ENCODE measurements at places on chromosomes 6 and 20. TPM values are rescaled to one million over a fixed set of nuclear protein-coding genes. Genes with fewer than 3 reads are reported as not detected.

STX11 gene
- 34.2 TPM for total RNA-seq

HLA-DQA1 gene
- total RNA-seq: 39.9 TPM

CRIP3 gene
- total RNA-seq: 3.6 TPM

BFSP1 gene
- total RNA-seq: 7.3 TPM

BPIFB1 gene
- total RNA-seq: not detected

NOX3 gene
- total RNA-seq: not detected

BMP2 gene
- total RNA-seq: 0.45 TPM

TMEM200A gene
- total RNA-seq: 0.52 TPM

DNA sequence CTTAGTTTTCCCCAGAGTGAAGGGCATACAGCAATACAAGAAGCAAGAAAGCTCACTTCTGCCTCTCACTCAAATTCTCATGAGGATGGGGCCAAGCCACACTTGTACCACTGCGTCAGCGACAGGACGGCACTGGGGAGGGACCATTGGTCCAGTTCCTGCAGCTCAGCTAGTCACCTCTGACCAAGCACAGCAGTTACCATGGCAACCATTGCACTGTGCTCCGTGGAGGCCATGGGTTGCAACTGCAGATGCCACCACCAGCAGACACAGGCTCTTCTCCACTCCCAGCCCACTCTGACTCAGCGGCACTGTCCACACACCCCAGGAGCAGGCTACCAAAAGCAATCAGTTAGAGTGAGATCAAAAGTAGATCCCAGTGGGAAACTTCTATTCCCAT lies 441.1 kb upstream of the ARID1B start:
- no peaks in the 10 kb centered on the region for H3K27me3 ChIP-seq
- no peaks in the 10 kb centered on the region for H3K36me3 ChIP-seq
- DNase-seq: no peak

- H3K27ac ChIP-seq: no peak overlapping the region
- H3K4me3 ChIP-seq: no peak overlapping the region
- H3K36me3 ChIP-seq: peaks cover 46% of the 10 kb centered on the region
- no peak for DNase-seq
Observed at GRCh38 chr20:50571466-50571865, 61.3 kb downstream of the PTPN1 start.

GRCh38 chr6:73169111-73169510 lies 56.2 kb downstream of the KHDC1L start:
- no peak overlapping the region for H3K27ac ChIP-seq
- no peaks in the 10 kb centered on the region for H3K36me3 ChIP-seq
- DNase-seq: no peak
- no peaks in the 10 kb centered on the region for H3K4me1 ChIP-seq

- H3K4me3 ChIP-seq: no peak overlapping the region
Observed at GRCh38 chr20:18397030-18397429, 69.8 kb downstream of the DZANK1 start.

- no peak overlapping the region for H3K4me3 ChIP-seq
- no peaks in the 10 kb centered on the region for H3K27me3 ChIP-seq
- H3K27ac ChIP-seq: no peak overlapping the region
- peaks cover 9% of the 10 kb centered on the region for H3K4me1 ChIP-seq
Observed at GRCh38 chr6:708237-708598, 15.3 kb upstream of the EXOC2 start.

DNA sequence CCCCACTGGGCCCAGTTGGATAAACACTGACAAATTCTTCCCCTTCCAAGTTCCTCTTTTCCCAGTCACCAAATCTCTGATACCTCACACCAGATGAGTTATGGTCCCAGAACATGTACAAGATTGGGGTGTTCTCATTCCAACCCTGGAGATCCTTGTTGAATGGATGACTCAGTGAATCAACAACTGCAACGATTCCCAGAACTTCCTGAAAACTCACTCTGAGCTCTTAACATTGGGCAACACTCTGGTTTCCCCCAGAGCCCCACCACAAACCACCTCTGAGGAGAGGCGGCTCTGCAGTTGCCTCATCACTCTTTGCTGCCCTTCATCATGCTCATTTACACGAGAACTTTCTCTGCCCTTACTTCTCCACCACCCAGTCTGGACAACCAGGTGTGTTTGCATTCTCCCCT lies 115.2 kb downstream of the MRPL14 start:
- H3K4me1 ChIP-seq: no peaks in the 10 kb centered on the region
- no peaks in the 10 kb centered on the region for H3K27me3 ChIP-seq
- H3K27ac ChIP-seq: no peak overlapping the region
- no peaks in the 10 kb centered on the region for H3K36me3 ChIP-seq

GRCh38 chr6:149983145-149983544 lies 19.4 kb downstream of the ULBP1 start:
- no peak for DNase-seq
- no peaks in the 10 kb centered on the region for H3K36me3 ChIP-seq
- no peaks in the 10 kb centered on the region for H3K4me1 ChIP-seq
- no peak overlapping the region for H3K27ac ChIP-seq

GRCh38 chr6:16828058-16828457 lies 66.8 kb upstream of the ATXN1 start:
- no peak overlapping the region for H3K4me3 ChIP-seq
- H3K36me3 ChIP-seq: no peaks in the 10 kb centered on the region
- no peaks in the 10 kb centered on the region for H3K4me1 ChIP-seq
- peaks cover 3% of the 10 kb centered on the region for H3K27me3 ChIP-seq
- H3K27ac ChIP-seq: no peak overlapping the region
- no peak for DNase-seq

- DNase-seq: no peak
- H3K4me1 ChIP-seq: peaks cover 13% of the 10 kb centered on the region
- no peak overlapping the region for H3K27ac ChIP-seq
- H3K36me3 ChIP-seq: no peaks in the 10 kb centered on the region
- H3K4me3 ChIP-seq: no peak overlapping the region
- no peaks in the 10 kb centered on the region for H3K27me3 ChIP-seq
Observed at GRCh38 chr6:163583558-163583957, 169.0 kb downstream of the QKI start.

DNA sequence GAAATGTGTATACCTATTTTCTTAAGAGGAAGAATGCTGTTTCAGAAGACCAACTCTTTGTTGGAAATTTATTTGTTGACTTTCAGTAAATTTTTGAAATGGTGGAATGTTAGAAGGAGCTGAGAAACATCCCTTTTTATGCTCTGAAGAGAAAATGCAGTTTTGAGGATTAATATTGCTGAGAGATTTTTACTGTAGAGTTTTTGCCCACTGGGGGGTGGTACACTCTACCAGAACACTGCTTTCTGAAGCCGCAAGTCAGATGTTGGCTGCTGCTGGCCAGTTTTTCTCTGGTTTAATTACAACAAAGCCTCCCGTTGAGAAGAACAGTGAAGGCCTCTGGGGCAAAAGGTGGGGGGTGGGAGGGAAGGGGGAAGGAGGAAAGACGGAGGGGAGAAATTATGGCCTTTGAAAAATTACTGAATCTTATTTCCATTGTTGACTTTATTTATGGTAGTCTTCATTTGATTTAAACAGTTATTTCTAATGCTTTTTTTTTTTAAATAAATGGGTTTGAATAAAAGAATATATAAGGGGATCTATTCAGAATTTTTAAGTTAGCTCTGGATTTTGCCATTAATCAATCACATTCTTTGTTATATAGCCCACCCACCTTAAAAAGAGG lies 3.0 kb downstream of the FLRT3 start:
- H3K4me3 ChIP-seq: no peak overlapping the region
- no peaks in the 10 kb centered on the region for H3K36me3 ChIP-seq
- no peaks in the 10 kb centered on the region for H3K4me1 ChIP-seq
- no peak overlapping the region for H3K27ac ChIP-seq

- H3K27ac ChIP-seq: peak overlapping the region; percentile 62
- H3K4me1 ChIP-seq: peaks cover 29% of the 10 kb centered on the region
- no peaks in the 10 kb centered on the region for H3K36me3 ChIP-seq
- H3K4me3 ChIP-seq: no peak overlapping the region
- H3K27me3 ChIP-seq: no peaks in the 10 kb centered on the region
Observed at GRCh38 chr20:32672394-32672981, 1.3 kb downstream of the C20orf203 start.

- H3K36me3 ChIP-seq: no peaks in the 10 kb centered on the region
- H3K4me3 ChIP-seq: no peak overlapping the region
- H3K4me1 ChIP-seq: no peaks in the 10 kb centered on the region
- no peak for DNase-seq
- H3K27ac ChIP-seq: no peak overlapping the region
Observed at GRCh38 chr6:117919275-117919674, 12.2 kb downstream of the SLC35F1 start.

- DNase-seq: no peak
- no peak overlapping the region for H3K27ac ChIP-seq
- H3K4me1 ChIP-seq: no peaks in the 10 kb centered on the region
- H3K36me3 ChIP-seq: peaks cover 8% of the 10 kb centered on the region
Observed at GRCh38 chr6:11339380-11339779, 106.9 kb upstream of the NEDD9 start.

GRCh38 chr6:147434516-147434915 lies 74.0 kb upstream of the SAMD5 start:
- no peak overlapping the region for H3K27ac ChIP-seq
- no peaks in the 10 kb centered on the region for H3K27me3 ChIP-seq
- no peaks in the 10 kb centered on the region for H3K36me3 ChIP-seq
- DNase-seq: no peak

- H3K36me3 ChIP-seq: no peaks in the 10 kb centered on the region
- no peaks in the 10 kb centered on the region for H3K4me1 ChIP-seq
- H3K27ac ChIP-seq: no peak overlapping the region
- DNase-seq: no peak
Observed at GRCh38 chr6:131015025-131015591, 47.9 kb downstream of the EPB41L2 start.

DNA sequence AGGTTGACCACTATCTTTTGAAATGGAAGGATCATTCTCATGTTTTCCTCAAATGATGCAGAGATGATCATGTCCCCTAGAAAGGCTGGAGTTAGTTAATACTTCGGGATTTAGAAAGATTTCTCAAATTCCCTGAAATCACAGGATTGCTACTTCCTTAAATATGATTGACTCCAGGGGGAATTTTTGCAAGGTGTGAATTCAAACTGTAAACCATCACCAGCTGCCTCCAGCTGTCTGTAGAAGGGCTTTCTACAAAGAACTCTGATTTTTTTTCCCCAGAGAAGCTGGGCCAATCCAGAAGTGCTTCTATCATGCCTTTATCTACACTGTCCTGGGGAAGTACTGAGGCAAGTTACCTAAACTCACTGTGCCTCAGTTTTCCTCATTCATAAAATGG lies 114.5 kb downstream of the EDN1 start:
- DNase-seq: no peak
- no peaks in the 10 kb centered on the region for H3K36me3 ChIP-seq
- no peak overlapping the region for H3K4me3 ChIP-seq
- no peaks in the 10 kb centered on the region for H3K4me1 ChIP-seq

DNA sequence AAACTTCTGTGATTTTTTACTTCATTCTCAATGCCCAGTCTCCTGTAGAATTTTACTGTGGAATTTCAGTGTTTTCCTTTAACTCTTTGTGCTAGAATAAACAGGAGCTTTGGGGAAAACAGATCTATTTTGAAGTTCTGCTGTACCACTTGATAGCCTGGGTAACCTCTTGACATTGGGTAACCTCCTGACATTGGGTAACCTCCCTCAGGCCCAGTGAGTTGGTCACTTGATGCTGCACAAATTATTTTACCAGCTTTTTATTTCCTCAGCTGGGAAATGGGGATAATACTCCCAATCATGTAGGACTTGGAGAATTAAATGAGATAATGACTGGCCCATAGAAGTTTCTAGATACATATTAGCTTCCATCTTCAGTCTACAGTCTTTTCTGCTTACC lies 137.3 kb upstream of the TOP1 start:
- no peak overlapping the region for H3K4me3 ChIP-seq
- no peak for DNase-seq
- peaks cover 17% of the 10 kb centered on the region for H3K4me1 ChIP-seq
- no peak overlapping the region for H3K27ac ChIP-seq
- no peaks in the 10 kb centered on the region for H3K27me3 ChIP-seq

GRCh38 chr20:17972121-17972520 lies 3.3 kb downstream of the MGME1 start:
- no peak overlapping the region for H3K27ac ChIP-seq
- peak overlapping the region; percentile 4 for H3K4me3 ChIP-seq
- DNase-seq: no peak
- peaks cover 9% of the 10 kb centered on the region for H3K36me3 ChIP-seq
- H3K4me1 ChIP-seq: peaks cover 19% of the 10 kb centered on the region

DNA sequence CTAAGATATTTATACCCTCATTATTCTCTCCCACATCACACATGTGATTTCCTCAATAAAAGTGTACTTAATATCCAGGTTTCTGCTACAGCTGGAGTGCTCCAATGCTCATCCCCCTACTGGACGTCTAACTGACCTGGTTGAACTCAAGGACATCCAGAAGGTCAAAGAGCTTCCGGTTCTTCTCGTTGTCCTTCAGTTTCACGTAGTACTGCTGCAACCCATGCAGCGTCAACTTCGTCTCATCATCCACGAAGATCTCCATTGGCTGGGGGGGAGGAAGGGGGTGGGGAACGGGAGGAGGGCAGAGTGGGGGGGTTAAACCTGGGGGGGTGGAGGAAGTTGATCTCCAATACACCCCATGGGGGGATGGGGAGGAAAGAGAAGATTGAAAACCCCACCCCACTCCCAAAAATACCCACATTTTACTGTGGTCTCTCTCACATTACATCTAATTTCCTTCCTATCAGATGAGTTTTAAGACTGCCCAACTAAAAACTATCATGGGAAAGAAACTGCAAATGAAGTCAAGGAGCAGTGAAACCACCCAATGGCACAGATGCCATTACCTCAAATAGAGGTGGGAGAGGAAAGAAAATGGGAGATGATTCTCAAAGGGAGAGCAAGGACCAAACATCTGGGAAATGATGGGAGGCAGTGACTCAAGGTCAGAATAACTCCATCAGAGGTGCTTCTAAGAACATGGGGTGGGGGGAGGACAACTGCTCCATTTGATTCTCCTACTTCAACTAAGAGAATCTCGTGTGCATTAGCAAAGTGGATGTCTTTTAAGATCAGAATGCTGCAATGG lies 4.1 kb downstream of the MCCD1 start:
- H3K36me3 ChIP-seq: peaks cover 77% of the 10 kb centered on the region
- H3K4me3 ChIP-seq: no peak overlapping the region
- H3K27me3 ChIP-seq: no peaks in the 10 kb centered on the region

- no peaks in the 10 kb centered on the region for H3K4me1 ChIP-seq
- H3K27ac ChIP-seq: no peak overlapping the region
- no peaks in the 10 kb centered on the region for H3K27me3 ChIP-seq
- DNase-seq: no peak
Observed at GRCh38 chr20:24798930-24799705, 150.0 kb upstream of the CST7 start.

DNA sequence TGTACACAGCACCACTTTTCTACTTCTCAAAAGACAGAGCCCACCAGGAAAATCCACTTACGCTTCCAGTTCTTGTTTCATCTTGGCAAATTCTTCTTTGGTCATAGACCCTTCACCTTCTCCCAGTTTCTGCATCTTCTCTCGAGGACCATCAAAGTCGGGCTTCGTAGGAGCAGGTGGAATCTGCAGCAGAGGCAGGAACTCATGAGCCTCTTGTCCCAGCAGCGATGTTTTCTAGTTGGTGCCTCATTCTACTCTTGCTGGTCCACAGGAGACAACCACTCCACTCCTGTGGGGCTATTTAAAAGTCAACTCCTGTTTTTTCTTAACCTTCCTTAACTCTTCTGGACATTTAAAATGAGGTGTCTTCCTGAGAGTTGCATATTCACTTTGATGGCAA lies 14.7 kb downstream of the SNX5 start:
- no peak overlapping the region for H3K27ac ChIP-seq
- DNase-seq: no peak
- peaks cover 64% of the 10 kb centered on the region for H3K36me3 ChIP-seq
- H3K4me1 ChIP-seq: peaks cover 7% of the 10 kb centered on the region
- H3K4me3 ChIP-seq: no peak overlapping the region
